CD8-positive, alpha-beta memory T cell (primary cell): ENCODE measurements at places on chromosomes 6 and 20.

DNA sequence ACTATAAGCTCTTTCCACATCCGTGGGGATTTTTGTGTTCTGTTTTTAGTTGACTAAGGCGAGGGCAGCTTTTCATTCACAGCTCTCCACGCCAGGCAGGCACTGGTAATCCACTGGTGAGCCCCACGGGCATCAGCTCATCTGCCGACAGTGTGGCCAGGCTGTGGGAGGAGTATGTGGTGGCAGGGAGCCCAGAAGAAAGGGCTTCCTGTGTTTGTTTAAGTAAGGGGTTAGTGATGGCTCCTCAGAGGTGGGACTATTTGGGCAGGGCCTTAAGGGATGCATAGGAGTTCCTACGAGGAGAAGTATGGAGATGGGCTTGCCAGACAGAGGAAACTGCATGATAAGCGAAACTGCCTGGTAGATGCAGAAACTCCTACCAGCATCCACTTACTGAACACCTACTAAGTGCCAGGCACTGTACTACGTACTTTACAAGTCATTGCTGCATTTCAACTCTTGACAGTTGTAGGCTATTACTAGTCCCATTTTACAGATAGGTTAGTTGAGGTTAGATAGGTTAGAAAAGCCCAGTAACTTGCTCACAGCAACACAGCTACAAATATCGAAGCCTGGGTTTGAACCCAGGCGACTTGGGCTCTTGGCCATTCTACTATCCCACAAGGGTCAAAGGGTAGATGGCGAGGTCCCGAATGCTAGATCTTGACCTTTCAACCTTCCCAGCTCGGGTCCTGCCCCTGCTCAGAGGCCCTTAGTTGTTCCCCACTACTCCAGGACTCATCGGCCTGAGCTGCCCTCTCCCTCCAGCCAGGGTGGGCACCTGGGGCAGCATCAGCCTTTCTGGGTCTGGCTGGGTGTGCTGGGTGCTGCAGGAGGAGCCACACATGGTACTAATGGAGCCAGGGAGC is 55.1 kb downstream of the CEBPB start:
- no peak for DNase-seq

DNA sequence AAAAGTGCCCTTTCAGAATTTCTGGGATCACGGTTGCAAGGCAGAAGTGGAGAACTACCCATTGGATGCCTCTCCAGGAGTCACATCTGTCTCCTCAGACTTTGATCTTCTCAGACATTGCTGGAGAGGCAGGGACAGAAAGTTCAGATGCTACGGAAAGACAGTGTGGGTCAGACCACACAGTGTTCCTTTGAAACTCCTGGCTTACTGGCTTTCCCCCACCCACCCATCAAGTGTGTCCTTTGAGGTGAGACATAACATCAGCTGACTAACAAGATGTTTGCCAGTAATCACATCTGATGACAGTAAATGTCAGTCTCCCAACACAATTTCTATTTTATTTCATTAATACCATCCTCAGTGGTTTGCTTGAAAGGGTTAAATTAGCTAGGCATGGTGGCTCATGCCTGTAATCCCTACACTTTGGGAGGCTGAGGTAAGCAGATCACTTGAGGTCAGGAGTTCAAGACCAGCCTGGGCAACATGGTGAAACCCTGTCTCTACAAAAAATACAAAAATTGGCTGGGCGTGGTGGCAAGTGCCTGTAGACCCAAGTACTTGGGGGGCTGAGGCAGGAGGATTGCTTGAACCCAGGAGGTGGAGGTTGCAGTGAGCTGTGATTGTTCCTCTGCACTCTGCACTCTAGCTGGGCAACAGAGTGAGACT is 67.2 kb upstream of the SNX9 start:
- no peak for DNase-seq

DNA sequence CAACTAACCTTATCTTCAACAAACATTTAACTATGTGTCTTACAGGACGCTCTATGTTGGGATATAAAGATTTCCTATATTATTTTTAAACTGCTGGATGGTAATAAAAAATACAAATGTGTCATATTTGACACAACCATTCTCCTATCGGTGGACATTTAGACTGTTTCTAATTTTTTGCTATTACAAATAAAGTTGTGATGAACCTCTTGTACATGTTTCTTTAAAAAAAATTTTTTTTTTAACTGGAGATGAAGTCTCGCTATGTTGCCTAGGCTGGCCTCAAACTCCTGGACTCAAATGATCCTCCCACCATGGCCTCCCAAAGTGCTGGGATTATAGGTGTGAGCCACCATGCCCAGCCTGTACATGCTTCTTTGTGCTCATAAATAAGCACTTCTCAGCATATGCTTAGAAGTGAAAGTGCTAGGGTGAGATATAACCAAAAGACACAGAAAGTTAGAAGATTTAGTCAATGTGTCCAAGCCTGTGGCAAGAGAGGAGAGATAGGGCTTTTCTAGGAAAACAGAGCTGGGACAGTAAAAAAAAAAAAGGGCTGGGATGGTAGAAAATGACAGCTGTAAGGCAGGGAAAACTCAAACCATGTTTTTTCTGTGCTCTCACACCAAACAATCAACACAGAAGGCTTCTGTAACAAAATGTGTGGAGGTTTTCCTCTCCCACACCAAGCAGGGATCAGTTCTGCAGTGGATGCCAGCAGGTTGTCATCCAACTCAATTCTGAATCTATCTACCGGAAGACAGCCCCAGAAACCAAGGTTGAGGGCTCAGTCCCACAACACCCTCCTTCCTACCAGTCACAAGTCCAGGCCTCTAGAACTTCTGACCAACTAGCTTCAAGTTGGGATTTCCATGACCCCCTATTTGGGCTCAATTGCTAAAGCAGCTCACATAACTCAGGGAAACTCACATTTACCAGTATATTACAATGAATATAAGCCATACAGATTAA is 70.0 kb upstream of the SMIM29 start:
- DNase-seq = no peak

DNA sequence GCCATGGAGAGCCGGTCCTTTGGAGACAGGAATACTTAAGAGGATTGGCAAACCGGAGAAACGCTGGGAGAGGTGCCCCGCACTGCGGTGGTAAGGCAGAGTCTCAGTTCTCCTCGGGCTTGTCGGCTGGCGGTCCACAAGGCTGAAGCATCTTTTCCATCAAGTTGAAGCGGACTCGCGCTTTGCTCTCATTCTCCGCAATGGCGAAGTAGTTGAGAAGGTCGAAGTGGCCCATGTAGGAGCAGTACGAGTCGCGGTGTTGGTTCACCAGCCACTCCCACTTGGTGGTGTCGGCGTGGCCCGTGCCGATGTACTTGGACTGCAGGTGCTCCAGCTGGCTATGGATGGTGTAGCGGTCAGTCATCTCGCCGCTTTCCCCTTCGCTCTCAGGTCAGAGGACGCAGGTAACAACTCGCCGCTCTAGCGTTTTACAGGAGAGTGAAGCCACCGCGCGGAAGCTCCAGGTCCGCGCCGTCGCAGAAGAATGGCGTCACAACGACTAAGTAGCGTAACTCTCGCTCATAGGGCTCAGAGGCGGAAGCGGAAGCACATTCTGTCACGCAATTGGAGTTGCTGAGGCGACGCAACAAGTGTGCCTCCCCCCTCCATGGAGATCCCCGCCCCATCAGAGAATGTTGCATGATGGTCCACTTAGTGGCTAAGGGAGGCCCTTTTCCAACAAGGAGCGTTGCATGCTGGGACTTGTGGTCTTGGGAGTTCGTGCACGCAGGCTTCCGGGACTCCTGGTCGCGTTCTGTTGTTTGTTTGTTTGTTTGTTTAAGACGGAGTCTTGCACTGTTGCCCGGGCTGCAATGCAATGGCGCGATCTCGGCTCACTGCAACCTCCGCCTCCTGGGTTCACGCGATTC is at the start of gene SF3B5:
SF3B5 (minus strand) TSS at position 440 of the 869 bp plus-strand sequence; CDS start at position 364, 76 bp downstream.
- peak; percentile 94 for DNase-seq

DNA sequence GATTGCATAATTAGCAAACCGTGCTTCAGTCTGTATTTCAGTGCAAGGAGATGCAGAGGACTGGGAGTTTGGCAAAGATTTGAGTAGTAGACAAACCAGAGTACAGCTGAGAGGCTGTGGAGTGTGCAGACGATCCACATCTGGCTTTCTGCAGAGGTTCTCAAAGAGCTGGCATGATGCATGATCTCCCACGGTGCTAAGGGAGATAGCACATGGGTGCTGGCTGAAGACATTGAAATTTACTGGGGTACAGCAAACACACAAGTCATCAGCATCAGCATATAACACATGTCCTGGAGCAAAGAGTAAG is 79.0 kb upstream of the FAM184A start:
- no peak for DNase-seq

DNA sequence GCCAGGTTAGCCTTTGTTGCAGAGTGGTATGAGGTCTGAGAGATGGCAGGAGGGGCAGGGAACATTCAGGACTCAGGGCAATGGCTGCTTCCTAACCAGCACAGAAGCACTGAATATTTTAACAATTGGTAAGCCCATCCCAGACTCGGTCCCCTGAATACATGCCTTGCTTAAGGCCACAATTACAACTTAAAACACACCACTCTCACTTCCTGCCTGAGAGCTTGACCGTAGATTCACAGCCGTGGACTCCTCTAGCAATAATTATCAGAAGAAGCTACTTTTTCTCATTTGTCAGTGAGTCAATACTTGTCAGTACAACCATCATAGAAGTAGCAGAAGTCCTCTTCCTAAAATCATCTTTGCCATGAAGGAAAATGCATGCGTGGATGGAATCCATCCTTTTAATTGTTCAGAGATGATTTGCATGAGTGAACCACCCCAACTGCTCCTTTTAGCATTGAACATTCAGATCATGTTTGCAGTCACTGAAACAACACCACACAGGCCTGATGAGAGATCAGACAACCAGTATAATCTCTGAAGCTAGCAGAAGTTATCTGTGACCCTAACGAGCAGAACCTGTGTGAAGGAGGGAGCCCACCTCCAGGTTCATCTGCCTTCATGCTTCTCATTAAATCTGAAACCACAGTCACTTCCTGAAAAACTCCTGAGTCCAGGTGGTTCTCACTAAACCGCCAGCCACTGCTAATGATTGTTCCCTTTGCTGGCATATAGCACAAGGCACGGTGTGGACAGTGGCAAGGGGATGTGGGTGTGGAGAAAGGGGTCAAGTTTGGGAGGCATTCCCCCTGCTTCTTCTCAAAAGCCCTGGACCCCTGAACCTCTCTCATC is 333.9 kb upstream of the CNR1 start:
- DNase-seq = no peak
